ENCODE measurements at places on chromosomes 5 and 9. TPM values are rescaled to one million over a fixed set of nuclear protein-coding genes. Genes with fewer than 3 reads are reported as not detected.

GRCh38 chr5:41773799-41774198 lies 96.4 kb downstream of the OXCT1 start:
- DNase-seq, result no peak

GRCh38 chr5:135545099-135545498 lies 9.3 kb upstream of the NEUROG1 start:
- no peak for DNase-seq

DNA sequence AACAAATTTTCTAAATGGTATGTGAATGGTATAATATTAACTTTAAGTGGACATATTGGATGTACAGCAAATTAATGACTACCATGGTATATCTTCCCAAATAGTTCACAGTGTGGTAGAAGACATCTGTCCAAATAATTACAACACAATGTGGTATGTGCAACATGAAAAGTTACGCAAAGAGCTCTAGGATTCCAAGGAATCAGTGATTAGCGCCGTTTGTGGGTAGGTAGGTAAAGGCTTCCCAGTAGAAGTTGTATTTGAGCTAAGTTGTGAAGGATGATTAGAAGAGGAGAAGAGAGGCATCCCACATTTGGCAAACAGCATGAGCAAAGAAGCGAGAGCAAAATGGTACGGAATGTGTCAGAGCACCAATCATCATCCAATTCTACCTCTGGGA lies 14.3 kb upstream of the KLF9 start:
- no peak for DNase-seq

DNA sequence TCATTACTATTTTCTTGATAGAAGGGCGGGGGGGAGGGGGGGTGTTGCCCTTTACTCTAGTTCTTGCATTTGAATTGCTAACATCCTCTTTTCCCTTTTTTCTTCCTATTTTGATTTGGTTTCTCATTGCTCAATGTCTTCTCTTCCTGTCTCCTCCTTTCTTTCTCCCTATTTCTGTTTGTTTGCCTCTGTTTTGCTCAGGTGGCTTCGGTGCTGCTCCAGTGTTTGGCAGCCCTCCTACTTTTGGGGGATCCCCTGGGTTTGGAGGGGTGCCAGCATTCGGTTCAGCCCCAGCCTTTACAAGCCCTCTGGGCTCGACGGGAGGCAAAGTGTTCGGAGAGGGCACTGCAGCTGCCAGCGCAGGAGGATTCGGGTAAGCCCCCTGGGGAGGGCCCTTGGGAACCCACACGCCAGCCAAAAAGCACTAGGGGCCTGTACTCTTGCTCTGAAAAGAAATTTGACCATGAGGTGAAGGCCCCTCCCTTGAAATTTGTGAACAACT lies 48.3 kb downstream of the FAM78A start:
- no peak for DNase-seq

GRCh38 chr5:155017610-155018009 lies 4.1 kb downstream of the KIF4B start:
- DNase-seq, result no peak

GRCh38 chr5:107251151-107251550 lies 419.6 kb downstream of the EFNA5 start:
- no peak for DNase-seq

DNA sequence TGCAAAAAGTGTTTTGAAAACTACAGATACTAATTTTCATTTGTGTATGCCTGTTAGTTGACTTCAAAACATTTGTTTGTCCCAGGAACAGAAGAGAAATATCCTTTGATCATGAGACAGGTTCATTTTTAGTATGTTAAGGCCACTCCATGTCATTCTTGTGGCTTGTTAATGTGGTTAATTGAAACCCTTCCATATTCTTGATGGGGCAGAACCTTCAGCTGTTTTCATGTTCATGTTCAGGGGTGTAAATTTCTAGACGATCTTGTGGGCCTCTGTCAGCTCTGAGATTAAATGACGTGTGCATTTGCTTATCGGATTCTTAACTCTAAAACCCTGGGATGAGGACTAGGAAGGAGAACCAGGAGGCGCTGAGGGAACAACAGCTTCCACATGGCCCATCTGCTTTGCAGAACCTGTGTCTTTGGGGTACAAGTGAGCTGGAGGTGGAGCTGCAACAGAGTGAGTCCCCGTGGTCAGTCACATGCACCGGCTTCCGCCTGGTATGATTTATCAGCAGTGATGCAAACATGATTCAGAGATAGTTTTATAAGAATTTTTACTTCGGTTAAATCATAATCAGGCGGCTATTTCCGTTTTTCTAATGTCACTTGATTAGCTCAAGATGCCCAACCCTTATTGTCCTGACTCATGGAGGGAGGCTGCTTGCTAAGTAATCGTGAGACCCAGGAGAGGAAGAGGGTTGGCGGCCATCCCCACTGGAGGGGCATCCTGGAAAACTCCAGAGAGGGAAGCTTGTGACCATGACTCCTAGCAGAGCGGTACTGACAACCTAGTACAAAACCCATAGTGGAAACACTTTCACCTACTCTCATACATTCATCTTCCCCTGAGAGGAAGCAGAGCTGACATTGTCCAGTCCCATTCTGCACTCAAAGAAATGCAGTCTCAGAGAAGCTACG lies 138.4 kb downstream of the C9orf152 start:
- peak; percentile 73 for DNase-seq

- DNase-seq, result no peak
Observed at GRCh38 chr9:109072133-109072692, 47.5 kb downstream of the TMEM245 start.

DNA sequence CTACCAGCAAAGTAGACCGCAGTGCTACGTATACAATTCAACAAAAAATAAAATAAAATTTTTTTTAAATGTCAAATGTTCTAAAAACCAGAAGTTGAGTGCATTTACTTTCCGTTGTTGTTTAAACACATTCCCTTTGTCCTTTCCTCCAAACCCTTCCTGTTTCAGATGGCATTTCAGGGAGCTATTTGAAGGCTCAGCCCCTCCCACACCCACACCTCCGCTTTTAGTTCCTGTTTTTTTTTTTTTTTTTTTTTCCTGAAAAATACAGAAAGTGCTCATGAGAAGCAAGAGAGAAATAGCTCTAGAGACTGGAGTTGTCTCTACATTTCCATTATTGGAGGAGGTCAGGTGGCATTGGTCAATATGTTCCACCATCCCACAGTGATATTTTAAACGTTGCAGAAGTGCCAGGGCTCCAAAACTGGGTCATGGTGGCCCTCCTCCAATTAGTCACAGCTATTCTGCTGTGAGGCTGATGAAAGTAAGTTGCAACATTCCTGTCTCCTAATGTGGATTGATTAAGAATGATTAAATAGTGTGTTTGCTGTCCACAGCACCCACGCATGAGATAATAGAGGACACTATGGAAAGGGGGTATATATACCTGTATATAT lies 106.9 kb downstream of the GABRG2 start:
- no peak for DNase-seq

- DNase-seq, result no peak
Observed at GRCh38 chr9:89112243-89112642, 66.4 kb downstream of the SHC3 start.

- no peak for DNase-seq
Observed at GRCh38 chr9:131524665-131525315, 6.3 kb downstream of the UCK1 start.

DNA sequence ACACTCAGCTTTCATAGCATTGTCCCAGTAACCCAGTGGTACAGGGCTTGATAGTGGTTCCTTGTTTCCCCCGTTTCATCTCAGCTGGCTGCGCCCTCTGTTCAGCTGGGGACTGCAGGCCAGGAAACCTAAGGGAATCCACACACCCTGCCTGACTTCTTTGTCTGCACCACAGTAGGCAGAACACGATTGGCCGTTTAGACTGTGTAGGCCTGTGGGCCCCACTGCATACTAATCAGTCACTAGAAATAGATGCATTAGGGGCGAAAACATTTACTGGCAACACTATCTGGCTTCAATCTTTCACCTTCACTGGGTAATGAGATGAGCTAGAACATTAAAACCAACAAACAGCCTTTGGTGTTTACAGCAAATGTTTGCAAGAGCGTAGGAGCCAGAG lies 512.7 kb upstream of the BRINP1 start:
- DNase-seq, result no peak

DNA sequence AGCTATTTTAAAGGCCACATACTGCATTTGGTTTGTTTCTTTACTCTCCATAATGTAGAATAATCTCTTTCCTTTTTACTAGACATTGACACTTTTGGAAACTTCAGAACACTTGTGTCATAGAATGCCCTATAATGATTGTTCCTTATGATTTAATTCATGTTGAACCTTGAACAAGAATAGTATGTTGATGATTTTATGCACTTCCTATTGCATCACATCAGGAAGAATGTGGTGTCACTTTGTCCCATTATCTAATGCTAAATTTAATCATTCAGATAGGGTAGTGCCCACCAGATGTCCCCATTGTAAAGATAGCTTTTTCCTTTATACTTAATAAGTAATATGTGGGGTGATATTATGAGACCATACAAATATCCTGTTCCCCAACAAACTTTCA lies 19.4 kb upstream of the DEPDC1B start:
- DNase-seq, result no peak

DNA sequence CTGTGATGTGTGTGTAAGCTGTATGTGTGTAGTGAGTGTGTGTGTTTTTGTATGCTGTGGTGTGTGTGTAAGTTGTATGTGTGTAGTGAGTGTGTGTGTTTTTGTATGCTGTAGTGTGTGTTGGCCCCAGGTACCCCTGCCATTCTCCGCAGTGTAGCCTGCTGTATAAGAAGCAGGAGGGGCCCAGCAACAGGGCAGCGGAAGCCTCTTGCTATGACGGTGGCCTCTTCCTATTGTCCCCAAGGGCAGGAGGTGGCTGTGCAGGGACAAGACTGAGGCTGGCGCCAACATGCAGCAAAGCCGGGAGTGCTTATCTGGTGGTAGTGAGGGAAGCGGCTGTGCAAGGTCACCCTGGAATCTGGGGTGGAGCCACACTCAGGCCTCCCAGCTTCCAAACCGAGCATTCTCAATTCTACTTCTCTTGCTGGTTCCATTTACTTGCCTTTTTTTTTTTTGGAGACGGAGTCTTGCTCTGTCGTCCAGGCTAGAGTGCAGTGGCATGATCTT lies 5.1 kb downstream of the SPAAR start:
- peak; percentile 92 for DNase-seq

- DNase-seq, result no peak
Observed at GRCh38 chr9:131709771-131710431, 30.0 kb downstream of the RAPGEF1 start.

GRCh38 chr5:74595143-74595925 lies 45.2 kb downstream of the ENC1 start:
- DNase-seq, result no peak

DNA sequence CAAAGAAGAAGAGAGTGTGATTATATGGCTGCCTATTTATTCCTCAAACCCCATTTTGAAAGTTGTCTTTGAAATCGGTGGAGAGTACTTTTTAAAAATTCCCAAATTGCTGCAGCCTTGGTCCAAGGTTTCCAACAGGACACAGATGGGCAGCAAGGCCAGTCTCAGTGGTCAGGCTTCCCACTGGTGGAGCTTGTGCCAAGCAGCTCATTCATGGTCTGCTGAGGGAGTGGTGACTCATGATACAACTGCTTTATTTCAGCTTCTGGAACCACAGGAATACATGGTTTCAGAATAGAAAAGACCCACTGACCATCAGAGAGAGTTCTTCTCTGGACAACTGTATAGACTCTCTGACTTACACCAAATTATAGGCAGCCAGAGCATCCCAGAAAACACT lies 673.1 kb upstream of the KLF4 start:
- no peak for DNase-seq

DNA sequence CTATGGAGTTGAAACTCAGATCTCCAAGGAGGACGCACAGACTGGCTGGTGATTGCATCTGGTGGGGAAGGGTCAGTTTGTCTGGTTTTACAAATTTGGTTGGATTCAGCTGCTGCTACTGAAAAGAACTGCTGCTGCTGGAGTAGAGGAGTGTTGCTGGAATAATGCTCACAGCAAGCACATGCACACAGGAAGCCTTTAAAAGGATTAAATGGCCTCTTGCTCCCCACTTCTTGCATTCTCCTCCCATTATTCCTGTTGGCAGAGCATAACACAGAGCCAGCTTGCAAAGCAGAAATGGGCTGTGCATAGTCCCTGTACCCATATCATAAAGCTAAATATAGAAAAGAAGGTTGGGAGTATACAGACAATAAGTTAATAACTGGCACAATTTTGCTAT lies 16.6 kb downstream of the ZNF474 start:
- no peak for DNase-seq

DNA sequence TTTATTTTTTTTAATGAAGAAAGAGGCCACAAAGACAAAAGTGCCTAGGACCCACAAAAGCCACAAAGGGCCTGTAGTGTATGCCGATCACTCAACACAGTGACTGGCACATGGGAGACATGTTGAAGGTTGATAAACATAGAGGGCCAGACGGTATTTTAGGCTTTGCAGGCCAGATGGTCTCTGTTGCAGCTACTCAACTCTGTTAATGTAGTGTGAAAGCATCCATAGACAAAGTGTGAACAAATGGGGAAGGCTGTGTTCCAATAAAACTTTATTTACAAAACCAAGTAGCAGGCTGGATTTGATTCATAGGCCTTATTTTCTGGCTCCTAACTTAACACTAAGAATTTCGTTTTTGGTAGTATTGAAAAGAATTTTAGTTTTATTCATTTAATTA lies 139.9 kb downstream of the SGCD start:
- no peak for DNase-seq

DNA sequence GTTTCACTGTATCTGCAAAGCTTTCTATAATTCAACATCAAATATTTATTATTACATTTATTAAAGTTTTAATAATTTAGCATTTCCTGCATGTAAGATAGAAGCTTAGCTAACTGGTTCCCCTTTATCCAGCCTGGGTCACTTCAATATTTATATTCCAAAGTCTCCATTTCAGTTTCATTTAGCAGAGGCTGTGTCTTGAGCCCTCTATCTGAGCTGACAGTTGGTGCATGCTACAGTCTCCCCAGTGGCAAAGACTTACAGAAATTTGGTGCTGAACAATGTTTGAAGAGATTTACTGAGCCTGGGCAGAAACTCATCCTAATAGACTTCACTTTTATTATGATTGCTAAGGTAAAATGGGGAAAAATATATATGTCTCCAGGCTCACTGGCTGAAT lies 279.1 kb downstream of the TRIM32 start:
- no peak for DNase-seq

- DNase-seq, result no peak
Observed at GRCh38 chr5:10124287-10124686, 125.4 kb downstream of the ATPSCKMT start.

- no peak for DNase-seq
Observed at GRCh38 chr5:128896675-128897074, 68.6 kb upstream of the SLC27A6 start.

Gene CCNH
- total RNA-seq, result 24.1 TPM

Gene TNIP1
- total RNA-seq, result 77.0 TPM

Gene TEX48
- total RNA-seq, result not detected

Gene OLFM1
- total RNA-seq, result 9.1 TPM

Gene C9orf50
- total RNA-seq, result not detected

Gene ATG12
- 31.6 TPM for total RNA-seq

Gene EIF4E1B
- total RNA-seq, result not detected

Gene CSF2
- total RNA-seq, result not detected

Gene FST
- 2.3 TPM for total RNA-seq

Gene WASHC1
- 12.3 TPM for total RNA-seq

Gene MRPS27
- total RNA-seq, result 61.5 TPM

Measured in right cardiac atrium (tissue), 5 donors.